ENCODE measurements at places on chromosomes 13 and 19.

- no peak for DNase-seq
Observed at GRCh38 chr13:88979465-88980175, 1308.4 kb downstream of the SLITRK5 start.

DNA sequence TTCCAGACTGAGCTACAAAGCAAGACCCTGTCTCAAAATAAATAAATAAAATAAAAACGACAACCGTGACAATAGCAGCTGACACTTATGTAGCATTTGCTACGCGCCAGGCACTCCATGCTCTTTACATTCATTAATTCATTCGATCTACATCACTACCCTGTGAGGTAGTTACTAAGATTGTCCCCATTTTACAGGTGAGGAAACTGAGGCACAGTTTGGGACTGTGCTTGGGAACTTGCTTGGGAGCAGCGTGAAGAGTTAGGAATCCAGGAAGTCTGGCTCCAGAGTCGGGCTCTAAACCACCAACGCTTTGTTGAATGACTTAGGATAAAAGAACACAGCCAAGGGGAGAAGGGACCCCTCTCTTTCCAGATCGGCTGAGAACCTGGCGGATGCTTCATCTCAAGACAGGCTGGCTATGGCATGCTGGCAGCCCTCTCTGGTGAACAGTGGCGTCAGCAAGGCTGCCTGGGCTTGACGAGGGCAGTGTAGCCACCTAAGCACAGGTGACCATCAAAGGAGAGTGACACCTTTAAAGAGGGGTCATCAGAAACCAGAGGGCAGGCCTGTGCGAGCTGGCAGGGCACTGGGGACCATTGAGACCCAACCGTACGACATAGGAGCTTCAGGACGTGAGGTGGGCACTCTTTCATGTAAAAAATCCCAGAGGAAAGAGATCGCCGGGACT, 591 bp downstream of the DOHH start:
- no peak for DNase-seq

DNA sequence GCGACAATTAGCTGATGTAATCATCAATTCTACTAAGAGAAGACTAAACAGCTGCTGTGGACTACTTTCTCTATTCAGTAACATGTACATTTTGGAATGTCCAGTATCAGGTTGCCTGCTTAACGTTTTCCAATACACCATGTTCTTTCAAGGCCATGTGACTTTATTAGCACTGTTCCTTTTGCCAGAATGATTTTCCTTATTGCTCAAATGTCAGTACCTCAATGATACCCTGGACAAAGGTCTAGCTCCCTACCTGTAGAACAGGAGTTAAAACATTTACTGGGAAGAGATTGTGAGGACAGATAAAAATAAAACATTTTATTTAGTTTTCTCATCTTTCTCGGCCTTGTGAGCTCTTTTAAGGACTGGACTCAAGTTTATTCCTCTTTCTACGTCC, 3.8 kb upstream of the RBM26 start:
- DNase-seq: no peak

- DNase-seq: no peak
Observed at GRCh38 chr13:97654236-97654635, 220.3 kb downstream of the RAP2A start.

GRCh38 chr13:39533651-39534150, 69.3 kb downstream of the LHFPL6 start:
- no peak for DNase-seq

GRCh38 chr13:21826214-21827015, 155.5 kb downstream of the FGF9 start:
- no peak for DNase-seq

DNA sequence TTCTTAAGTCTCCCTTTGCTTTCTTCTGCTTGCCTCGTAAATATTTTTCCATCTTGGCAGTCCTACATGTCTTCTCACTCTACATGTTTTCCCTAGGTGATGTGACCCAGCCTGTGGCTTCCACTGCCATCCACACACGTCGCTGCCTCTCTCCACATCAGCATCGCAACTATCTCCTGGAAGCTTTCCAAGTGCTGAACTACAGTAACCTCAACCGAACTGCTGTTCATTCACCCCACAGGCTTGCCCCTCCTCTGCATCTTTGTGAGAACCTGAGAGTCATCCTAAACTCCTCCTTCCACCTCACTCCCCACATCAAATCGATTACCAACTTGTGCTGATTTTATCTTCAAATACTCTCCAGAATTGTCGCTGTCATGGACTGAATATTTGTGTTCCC, 41.2 kb upstream of the USPL1 start:
- no peak for DNase-seq

GRCh38 chr13:40537146-40537895, 129.1 kb downstream of the FOXO1 start:
- DNase-seq: no peak

GRCh38 chr13:43307921-43308433, 284.6 kb downstream of the DNAJC15 start:
- DNase-seq: no peak

DNA sequence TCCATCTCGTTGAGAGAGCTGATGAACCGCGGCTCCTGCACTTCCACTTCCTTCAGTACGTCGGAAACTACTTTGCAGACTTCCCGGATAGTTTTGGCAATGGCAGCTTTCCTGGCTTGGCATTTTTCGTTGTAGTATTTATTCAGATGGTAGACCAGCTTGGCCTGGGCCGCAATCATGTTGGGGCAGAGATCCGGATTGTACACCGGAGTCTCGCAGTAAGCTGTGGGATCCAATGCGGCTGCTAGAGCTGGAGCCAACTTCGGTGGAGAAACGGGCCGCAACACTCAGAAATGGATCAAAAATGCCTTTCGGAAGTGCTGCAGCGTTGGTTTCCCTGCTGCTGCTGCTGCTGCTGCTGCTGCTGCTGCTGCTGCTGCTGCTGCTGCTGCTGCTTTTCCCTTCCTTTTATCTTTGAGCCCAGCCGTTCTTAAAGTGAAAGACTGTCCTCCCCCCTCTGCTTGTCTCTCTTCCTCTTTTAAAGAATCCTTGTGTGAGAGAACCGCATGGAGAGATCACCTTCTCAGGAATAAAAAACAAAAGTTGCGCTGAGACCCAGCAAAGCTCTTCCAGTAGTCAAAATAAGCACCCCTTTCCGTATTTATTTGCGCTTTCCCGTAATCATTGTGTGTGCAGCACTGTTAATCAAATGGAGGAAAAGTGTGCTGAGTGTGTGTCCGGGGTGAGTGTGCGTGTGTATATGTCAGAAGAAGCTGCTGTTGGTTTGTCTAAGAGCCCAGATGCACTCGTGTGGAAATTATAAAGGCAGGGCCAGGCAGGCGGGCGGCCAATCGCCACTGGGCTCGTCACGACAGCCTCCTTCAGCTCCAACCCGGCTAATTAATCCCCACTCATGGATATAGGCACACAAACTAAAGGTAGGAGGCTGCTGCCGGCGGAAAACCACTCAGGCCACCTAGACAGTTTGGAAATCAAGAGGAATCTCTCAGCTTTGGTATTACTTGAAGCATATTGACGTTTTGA, at the start of gene MAB21L1:
Gene MAB21L1, minus strand, starts transcription at position 730 of the 984 bp plus-strand sequence. Its CDS starts 551 bp downstream, at position 179.
- DNase-seq: no peak

- no peak for DNase-seq
Observed at GRCh38 chr13:35814605-35815011, 316.6 kb downstream of the DCLK1 start.

DNA sequence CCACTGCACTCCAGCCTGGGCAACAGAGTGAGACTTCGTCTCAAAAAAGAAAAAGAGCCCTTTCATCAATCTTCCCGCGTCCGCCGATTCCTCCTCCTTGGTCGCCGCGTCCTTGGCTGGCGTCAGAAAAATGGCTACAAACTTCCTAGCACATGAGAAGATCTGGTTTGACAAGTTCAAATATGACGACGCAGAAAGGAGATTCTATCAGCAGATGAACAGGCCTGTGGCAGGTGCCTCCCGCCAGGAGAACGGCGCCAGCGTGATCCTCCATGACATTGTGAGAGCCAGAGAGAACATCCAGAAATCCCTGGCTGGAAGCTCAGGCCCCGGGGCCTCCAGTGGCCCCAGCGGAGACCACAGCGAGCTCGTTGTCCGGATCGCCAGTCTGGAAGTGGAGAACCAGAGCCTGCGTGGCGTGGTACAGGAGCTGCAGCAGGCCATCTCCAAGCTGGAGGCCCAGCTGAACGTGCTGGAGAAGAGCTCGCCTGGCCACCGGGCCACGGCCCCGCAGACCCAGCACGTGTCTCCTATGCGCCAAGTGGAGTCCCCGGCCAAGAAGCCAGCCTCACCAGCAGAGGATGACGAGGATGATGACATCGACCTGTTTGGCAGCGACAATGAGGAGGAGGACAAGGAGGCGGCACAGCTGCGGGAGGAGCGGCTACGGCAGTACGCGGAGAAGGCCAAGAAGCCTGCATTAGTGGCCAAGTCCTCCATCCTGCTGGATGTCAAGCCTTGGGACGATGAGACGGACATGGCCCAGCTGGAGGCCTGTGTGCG, 2.1 kb upstream of the MISP3 start:
- DNase-seq: no peak

GRCh38 chr13:112902101-112902651, 66.8 kb upstream of the MCF2L start:
- DNase-seq: no peak

Data from stimulated activated CD4-positive, alpha-beta T cell treated with anti-CD3 and anti-CD28 coated beads, Interleukin-4, amount 100 ng/mL, for 1 hour (primary cell).